Substantia nigra (tissue), 51 donors: ENCODE measurements at places on chromosomes 4 and X.

- DNase-seq = no peak
Observed at GRCh38 chr4:98148856-98149255, 5.6 kb upstream of the STPG2 start.

DNA sequence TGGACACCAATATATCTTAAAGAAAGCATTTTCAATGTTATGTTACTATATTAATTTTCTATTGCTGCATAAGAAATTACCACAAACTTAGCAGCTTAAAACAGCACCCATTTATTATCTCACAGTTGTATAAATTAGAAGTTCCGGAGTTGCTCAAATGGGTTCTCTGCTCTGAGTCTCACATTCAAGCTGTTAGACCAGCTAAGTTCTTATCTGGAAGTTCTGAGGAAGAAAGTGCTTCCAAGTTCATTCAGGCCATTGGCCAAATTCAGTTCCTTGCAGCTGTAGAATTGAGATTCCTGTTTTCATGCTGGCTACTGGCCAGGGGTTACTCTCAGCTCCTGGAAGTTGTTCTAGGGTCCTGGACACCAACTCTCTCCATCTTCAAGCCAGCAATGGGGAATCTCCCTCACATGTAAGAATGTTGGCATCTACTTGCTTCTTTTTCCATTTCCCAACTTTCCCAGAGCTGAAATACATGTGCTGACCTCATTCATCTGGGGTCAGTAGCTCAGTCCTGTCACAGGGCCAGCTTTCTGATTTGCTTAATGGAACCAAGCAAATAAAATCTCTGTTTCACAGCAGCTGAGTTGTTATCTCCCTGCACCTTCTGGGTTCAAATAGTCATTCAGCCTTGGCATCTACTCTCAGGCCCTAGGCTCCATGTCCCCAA is 99.6 kb upstream of the INTU start:
- DNase-seq = no peak

DNA sequence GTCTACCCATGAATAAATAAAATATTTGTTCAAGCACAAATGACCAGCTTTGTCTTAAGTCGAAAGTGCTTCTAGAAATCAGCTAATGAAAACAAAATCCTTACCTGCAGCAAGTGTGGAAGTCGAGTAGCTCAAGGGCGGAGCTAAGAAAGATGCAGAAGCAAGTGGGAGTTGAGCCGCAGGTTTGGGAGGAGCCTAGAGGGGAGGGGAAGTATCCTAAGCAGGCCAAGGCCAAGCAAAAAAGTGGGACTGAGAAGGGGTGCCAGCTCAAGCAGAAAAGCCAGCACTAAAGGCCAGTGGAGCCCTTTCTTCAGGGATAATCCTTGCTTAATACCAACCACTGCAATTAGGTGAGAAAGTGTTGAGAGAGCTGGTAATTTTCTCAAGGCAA is 60.8 kb downstream of the DLG3 start:
- DNase-seq = no peak

DNA sequence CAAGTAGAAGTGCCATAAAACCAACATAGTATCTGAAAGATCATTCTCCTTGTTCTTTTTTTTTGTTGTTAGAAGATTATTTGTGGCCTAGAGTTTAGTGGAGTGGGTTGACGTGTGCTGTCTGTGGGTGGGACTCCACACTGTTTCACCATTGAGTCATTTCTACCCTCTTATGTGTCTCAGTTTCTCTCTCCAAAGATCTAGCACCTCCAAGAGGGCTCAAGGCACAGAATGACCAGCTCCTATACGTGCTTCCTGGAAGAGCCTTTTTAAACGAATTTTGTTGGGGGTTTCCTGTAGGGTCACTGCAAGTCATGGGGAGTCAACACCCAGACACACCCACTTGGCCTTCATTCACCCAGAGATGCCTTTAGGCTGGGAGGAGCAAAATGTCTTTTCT is 150.1 kb downstream of the KLF8 start:
- no peak for DNase-seq

DNA sequence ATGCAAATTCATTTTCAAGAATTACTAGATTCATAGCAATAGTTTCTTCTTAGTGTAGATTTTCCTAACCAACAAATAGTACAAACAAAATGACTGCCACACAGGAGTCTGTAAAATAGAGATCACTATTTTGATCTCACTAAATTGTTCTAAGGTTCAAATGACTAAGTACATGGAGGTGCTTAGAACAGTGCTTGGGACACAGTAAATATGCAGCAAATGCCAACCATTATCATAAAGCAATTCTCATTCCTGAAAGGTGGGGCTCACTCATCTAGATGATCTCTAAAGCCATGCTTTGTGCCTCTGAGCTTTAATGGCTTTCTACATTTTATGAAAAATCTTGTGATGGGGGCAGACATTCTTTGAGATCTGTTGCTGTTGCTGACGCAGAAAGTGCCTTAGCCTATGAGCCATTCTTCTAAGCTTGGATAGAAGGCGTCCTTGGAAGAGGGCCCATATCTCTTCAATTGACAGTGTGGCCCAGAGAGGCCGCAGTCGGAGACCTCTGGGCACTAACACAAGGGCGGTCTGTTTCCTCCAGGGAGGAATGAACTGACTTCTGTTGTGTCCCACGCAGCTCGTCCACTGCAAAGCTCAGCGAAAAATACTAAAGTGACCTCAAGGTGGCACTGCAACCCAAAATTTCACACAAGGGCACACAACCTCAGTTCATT is 23.5 kb downstream of the TLR10 start:
- DNase-seq = peak; percentile 83

GRCh38 chr4:1900624-1901023 is 29.4 kb downstream of the NSD2 start:
- no peak for DNase-seq

DNA sequence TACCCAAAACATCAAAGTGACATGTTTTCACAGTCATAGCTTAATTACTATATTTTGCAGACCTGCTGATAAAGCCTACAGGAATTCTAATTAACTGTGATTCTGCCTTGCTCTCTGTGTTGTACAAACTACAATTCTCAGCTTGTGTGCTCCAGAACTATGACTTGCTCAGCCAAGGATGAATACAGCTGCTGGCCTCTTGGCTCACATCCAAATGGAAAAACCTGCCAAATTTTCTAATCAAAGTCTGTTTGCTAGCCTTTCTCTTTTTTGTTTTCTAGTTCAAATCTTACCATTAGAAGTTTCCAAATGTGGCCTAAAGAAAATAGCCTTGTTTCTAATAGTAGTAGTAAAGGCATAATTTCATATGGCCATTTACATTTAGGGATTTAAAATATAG is 1176.8 kb downstream of the FAM133A start:
- no peak for DNase-seq

DNA sequence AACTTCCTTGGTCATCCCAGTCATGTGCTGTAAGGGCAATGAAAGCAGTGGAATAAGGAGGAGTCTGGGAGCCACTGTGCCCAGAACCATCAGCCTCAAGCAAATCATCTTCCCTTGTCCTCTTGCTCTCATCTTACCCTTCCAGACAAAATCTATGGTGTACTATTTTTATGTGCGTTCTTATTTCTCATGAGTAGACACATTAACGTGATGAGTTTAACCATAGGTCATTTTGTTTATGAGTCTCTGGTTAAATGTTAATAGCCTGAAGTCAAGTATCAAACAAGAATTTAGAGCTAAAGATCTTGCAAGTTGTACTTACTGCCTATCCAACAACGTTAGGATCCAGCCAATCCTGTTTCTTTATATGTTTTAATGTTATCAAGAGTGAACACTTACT is 495.3 kb downstream of the SPRY1 start:
- DNase-seq = no peak

- no peak for DNase-seq
Observed at GRCh38 chrX:16162391-16162790, 4.9 kb upstream of the MAGEB17 start.

DNA sequence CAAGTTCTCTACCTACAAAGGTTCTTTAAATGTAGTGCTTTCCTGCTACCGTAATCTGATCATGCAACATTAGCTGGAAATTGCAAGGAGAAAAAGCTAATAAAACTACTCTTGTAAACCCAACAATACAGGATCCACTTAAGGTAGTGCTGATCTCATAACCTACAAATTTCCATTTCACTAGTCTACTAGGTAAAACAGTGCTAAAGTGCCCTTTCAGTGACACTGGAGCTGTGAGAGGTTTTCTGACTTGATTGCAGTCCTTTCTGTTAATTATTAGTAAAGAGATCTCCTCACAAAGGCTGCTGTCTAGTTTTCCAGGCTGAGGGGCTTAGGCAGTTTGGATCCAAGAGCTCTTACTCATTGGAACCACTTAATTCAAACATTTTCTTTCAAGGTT is 1118.7 kb downstream of the SH3BGRL start:
- DNase-seq = no peak

- no peak for DNase-seq
Observed at GRCh38 chr4:98688411-98689290, 30.2 kb upstream of the TSPAN5 start.

DNA sequence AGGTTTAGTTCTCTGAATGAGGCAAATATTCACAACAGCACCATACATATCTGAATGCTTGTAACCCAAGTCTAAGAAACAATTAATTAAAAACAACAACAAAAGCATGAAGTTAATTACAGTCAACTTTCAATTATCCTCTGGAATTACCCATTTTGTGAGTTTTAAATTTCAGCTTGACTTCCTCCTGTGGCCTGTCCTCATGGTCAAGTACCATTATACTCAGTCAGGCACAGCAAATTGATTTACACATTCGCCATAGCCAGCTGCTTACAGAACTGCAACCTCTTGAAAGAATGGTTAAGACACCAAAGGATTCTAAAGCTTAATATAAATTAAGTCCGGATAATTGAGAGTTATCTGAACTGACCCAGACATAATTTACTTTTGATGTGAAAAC is 306.5 kb downstream of the CAMK2D start:
- DNase-seq = no peak

GRCh38 chrX:35743331-35743730 is 54.8 kb upstream of the MAGEB16 start:
- no peak for DNase-seq

DNA sequence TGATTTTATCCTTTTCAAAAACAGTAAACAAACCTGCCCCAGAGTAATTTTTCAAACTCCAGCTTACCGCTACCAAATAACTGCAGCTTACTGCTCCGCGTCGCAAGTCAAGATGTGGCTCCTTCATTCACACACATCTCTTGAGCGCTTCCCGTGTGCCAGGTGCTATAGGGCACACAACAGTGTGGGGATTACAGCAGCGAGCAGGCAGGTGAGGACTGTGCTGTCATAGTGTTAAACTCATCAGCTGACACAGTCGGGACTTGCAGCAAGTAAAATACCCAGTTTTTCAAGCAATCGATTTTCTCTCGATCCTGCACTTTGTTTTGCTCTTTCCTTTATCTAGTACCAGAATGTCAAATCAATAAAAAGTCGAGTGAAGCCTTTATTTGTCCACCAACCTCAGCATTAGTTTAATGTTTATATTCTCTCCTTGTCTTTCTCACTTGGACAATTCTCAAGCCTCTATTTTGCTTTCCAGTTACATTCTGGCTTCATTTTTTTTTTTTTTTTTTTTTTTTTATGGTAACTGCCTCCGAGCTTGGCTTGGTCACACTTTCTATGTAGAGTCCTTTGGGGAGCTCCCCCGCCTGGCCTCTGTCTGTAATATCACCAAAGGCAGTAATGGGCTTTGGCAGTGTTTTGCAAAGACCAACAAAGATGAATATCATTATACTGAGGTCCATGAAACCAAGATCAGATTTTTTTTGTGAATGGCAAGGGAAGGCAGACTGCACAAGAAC is 8.3 kb upstream of the ASB5 start:
- DNase-seq = no peak

GRCh38 chr4:19224820-19225219 is 1026.9 kb upstream of the SLIT2 start:
- DNase-seq = no peak

DNA sequence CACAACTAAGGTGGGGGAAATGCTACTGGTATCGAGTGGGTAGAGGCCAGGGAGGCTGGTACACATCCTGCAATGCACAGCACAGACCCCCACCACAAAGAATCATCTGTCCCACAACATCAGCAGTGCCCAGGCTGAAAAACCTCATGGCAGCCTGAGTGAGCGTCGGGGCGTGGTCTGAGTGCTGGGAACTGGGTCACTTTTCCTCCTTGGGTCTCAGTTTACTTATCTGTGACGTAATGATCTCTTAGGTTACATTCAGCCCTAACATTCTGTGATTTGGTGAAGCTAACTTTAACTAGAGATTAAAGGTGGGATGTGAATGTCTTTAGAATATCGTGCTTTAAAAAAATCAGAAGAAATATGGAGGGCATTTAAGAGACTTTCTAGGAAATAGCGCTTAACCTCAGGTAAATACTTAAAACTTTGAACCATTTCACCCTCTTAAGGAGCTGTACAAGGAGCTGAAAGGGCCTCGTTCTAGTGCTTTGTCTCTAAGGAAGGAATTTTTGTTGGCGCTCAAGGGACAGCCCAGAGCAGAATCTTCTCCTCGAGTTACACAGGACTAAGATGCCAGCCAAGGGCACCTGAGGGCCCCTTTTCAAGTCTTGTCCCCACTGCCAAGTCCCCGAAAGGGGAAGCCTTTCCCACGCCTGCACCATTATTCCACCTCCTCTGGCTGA is 18.1 kb upstream of the TRIM2 start:
- no peak for DNase-seq

DNA sequence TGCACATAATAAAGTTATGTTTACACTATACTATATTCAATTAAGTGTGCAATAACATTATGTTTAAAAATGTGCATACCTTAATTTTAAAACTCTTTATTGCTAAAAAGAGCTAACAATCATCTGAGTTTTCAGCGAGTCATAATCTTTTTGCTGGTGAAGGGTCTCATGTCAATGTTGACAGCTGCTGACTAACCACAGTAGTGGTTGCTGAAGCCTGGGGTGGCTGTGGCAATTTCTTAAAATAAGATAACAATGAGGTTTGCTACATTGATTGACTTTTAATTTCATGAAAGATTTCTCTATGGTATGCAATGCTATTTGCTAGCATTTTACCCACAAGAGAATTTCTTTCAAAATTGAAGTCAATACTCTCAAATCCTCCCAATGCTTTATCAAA is 58.6 kb downstream of the C4orf46 start:
- no peak for DNase-seq

GRCh38 chr4:78553529-78554060 is 2.0 kb downstream of the ANXA3 start:
- DNase-seq = no peak

- DNase-seq = no peak
Observed at GRCh38 chrX:141220342-141221008, 21.8 kb downstream of the SPANXC start.

DNA sequence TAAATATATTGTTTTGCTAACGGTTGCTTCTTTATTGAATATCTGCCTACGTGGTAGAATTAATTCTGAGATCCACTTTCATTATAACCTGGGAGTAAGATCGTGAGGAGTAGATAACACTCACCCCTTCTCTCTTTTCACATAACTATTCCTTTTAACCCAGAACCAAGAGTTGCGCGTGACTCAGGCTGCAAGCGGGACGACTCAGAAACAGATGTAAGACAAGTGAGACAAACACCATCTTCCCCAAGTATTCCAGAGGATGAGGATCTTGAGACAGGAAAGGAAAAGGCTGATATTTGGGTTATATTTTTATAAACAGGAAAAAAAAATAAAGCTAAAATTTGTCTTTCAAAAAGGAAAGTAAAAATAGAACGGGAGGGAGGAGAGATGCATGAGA is 318.8 kb upstream of the NOCT start:
- DNase-seq = no peak

- DNase-seq = no peak
Observed at GRCh38 chr4:54855191-54855854, 197.6 kb downstream of the KIT start.

- DNase-seq = no peak
Observed at GRCh38 chr4:77777135-77777807, 41.9 kb downstream of the CNOT6L start.
